ENCODE measurements at places on chromosomes 1 and 21.

- no peak for DNase-seq
These were observed 92.7 kb upstream of the COG2 start for GRCh38 chr1:230549625-230550024.

DNA sequence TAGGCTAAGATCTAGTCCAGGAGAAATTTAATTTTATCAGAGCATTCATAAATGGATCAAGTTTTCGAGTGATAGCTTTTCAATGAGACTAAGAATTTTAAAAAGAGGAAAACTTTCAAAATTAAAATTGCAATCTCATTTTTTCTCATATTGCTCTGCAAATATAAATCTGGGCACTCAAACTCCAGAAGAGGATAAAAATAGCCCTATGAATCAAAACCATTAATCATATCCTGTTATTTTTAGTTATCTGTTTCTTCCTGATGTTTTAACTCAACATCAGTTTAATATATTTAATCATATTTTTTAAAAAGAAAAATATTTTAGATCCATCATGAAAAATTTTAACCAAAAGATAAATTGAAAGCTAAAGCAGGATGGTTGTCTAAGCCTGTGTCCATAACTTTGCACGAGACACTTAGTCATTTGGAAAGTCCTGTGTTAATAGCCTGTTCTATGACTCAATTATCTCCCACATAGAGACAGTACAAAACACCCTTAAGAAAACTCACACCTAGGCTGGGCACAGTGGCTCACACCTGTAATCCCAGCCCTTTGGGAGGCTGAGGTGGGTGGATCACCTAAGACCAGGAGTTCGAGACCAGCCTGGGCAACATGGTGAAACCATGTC, 17.1 kb upstream of the PRRC2C start:
- no peak for DNase-seq

DNA sequence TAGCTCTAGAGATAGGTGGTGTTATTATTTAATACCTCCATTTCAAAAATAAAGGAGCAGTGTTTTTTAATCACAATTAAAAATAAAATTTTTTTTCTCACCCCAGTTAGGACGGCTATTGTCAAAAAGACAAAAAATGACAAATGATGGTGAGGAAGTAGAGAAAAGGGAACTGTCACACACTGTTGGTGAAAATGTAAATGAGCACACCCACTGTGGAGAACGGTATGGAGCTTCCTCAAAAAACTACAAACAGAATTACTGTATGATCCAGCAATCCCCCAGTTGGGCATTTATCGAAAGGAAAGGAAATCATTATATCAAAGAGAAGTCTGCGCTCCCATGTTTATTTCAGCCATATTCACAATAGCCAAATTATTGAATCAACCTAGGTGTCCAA, 148.7 kb upstream of the NR5A2 start:
- DNase-seq: no peak

GRCh38 chr21:46229133-46229922, 754 bp upstream of the LSS start:
- no peak for DNase-seq

GRCh38 chr1:95742591-95743089, 508.6 kb downstream of the RWDD3 start:
- DNase-seq: no peak

DNA sequence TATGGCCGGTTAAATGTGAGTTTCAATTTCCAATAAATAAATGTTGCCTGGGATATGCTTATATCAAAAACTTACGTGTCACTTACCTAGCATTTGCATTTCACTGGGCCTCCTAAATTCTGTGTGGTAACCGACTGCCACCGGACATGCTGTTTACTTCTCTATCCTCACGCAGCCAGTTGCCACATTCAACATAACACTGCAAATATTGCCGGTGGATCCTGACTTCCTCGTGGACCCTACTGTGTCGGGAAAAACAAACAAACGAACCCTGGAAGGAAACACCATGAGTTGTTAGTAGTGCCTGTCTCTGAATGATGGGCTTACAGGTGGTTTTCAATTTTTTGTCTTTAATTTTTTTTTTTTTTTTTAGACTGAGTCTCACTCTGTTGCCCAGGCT, 54.1 kb downstream of the RIPK4 start:
- DNase-seq: no peak

DNA sequence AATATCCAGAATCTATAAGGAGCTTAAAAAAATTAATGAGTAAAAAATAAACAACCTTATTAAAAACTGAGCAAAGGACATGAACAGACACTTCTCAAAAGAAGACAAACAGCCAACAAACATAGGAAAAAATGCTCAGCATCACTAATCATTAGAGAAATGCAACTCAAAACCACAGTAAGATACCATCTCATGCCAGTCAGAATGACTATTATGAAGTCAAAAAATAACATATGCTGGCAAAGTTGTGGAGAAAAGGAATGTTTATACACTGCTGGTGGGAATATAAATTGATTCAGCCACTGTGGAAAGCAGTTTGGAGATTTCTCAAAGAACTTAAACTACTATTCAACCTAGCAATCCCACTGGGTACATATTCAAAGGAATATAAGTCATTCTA, 25.3 kb downstream of the PIGK start:
- no peak for DNase-seq

Data from activated gamma-delta T cell treated with Interleukin-2 at 50 U/mL for 16 hours (primary cell).